ENCODE measurements at places on chromosomes 16 and 17.

- no peak for DNase-seq
Observed at GRCh38 chr17:7080456-7081041, 498 bp upstream of the CLEC10A start.

DNA sequence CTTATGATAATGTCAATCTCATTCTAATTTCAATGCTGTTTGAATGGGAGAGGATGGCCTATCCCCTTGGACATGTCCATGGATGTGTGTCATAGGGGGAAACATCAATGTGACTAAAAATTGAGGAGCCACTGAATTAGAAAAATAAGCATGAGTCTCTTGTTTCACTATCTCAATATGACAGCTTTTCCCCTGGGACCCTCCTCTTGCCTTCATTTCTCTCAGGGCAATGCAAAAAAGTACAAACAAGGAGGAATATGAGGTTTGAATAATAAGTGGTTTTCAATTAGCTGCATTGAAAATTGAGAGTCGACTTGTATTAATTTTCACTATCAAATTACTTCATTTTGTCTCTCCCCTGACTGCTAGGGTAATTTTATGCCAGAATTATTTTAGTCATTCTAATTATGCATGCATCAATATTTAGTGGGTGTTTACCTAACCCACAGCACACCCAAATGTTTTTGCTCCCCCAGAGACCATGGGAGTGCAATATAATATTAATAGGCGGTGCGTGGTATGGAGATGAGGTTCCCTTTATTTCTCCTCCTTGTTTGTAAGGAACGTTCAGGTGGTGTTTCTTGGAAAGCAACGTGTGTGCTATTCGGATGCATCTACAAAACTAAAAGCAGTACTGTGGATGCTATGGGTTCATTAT is 6.8 kb upstream of the SDR42E1 start:
- no peak for DNase-seq

DNA sequence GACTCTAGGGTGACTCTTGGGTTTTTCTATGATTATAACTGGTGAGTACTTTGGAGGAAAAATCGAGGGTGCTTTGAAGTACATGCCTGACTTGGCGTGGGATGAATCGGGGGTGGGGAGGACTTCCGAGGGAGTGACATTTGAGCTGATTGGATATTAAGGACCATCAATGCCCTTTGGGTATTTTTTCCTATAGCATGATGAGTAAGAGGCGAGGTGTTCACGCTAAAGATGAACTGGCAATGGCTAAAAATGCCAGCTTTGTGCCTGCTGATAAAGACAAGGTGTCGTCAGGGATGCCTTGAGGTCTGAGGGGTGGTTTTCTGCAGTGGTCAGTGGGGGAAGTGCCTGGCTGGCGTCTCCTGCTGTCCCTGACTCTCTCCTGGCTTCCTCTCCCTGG is 25.3 kb downstream of the USP43 start:
- no peak for DNase-seq

DNA sequence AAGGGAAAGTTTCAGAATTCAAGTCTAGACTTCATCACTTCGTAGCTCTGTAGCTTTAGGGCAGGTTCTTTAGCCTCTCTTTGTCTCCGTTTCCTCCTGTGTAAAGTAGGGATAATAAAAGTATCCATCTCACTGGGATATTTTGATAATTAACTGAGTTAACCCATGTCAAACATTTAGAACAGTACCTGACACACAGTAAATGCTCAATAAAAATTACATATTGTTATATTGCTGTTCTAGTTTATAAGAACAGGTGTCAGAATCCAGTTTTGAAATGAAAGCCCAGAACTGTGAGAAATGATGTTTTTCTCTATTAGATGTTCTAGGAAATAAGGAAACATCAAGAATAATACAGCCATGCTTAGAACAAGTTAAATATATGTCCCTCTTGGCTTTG is 4.3 kb downstream of the MOSMO start:
- no peak for DNase-seq

GRCh38 chr16:31413381-31413780 is 14.8 kb downstream of the COX6A2 start:
- no peak for DNase-seq

GRCh38 chr17:19768046-19768782 is 20.1 kb upstream of the ALDH3A1 start:
- no peak for DNase-seq

DNA sequence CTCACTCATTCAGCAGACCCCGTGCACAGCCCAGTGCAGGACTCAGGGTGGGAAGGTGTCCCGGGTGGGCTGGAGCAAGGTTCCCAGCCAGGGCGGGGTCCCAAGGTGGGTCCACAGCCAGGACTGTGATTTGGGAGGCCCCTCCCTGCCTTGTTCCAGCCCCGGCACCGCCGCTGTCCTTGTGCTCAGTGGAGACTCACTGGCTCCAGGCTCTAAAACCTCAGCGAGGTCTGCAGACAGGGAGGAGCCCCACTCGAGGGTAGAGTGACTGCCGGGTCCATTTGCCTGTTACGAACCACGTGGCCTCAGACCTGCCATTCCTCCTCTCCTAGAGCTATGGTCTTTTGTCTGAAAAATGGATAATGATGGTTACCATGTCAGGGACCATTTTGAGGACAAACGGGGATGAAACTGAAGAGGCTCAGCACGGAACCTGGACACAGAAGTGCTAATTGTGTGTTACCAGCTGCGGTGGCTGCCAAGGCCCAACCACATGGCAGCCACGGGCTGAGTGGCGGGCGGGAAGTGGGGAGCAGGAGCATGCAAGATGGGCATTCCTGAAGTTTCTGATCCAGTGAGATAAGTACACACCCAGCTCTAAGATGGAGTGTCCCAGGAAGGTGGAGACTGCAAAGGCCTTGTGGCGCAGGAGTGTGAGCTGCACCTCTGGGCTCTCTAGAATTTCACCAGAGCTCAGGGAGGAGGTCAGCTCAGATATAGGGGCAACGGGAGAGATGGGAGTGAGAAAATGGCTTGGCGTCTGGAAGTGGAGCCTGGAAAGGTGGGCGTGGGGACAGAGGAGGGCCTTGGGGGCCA is 317.6 kb downstream of the SEC14L1 start:
- no peak for DNase-seq

GRCh38 chr17:43515656-43516055 is 30.5 kb downstream of the ETV4 start:
- DNase-seq: no peak

DNA sequence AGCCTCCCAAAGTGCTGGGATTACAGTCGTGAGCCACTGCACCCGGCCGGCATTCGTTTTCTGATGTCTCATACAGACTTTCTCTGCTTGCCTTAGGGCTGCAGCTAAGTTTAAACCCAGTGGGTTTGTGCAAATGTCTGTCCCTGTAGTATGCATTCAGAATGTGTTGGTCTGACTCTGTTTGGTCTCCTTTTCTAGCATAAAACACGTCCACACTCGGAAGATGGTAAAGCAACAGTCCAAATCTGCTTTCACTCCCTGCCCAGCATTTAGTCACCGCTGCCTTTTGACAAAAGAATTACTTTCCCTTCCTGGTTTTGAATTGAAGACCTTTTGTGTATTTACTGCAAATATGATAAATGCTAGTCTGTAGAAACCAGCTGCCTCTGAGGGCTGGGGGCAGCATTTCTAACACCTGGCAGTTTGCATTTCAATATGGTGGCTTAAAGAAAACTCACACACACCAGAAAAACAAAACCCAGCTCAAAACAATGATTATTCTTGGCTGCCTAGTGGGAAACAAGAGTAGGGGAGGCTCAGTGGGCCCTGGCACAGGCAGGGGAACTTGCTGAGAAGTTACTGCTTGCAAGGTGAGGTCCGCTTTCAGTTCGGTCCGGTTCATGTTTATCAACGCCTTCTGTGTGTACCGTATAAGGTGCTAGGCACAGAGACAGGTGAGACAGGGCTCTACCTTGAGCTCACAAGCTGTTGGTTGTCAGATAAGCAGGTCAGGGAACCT is 56.9 kb downstream of the MSI2 start:
- no peak for DNase-seq

DNA sequence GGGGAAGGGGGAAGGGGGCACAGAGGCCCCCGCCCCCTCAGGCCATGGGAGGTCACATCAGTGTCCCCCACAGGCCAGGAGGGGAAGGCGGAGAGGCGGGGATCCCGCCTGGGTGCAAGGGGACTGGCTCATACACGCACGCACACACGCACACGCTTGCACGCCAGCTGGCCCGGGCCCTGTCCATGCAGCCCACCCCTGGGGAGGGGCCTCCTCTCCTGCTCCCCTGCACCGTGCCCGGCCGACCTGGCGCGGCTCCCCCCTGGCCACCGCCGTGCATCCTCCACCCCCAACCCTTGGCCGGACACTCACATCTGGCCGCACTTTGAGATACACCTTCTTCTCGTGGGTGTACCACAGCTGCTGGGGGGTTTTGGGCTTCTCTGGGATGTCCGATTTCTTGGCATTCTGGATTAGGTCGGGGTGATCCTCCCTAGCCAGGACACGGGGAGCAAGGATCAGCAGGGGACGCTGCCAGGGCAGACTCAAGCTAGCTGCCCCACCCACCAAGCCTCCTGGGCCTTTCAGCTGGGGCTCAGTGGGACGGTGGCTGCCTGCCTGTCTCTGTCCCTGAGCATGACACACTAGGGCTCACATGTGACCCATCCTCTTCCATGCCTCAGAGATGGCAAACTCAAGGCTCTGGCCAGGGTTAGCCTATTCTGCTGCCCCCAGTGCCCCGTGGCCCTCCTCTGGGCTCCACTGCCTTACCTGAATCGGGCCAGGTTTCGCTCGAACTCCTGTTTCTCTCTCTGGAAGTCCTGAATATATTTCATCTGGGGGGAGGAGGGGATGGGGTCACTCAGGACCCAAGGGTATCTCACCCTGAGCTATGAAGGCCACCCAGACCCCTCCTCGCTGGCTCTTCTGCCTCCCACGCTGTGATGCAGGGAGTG is 6.7 kb downstream of the UBTF start:
- no peak for DNase-seq

GRCh38 chr17:4004517-4005295 is 40.5 kb upstream of the ATP2A3 start:
- DNase-seq: peak; percentile 41

DNA sequence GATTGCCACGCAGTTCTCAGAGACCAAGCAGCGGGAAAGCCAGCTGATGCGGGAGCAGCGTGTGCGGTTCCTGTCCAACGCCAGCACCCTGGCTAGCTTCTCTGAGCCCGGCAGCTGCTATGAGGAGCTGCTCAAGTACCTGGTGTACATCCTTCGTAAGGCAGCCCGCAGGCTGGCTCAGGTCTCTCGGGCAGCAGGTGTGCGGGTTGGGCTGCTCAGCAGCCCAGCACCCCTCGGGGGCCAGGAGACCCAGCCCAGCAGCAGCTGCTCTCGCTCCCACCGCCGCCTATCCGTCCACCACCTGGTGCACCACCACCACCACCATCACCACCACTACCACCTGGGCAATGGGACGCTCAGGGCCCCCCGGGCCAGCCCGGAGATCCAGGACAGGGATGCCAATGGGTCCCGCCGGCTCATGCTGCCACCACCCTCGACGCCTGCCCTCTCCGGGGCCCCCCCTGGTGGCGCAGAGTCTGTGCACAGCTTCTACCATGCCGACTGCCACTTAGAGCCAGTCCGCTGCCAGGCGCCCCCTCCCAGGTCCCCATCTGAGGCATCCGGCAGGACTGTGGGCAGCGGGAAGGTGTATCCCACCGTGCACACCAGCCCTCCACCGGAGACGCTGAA is 15.2 kb downstream of the CACNA1G start:
- no peak for DNase-seq

GRCh38 chr16:66520406-66521170 is 29.3 kb downstream of the TK2 start:
- no peak for DNase-seq

GRCh38 chr16:23642246-23642774 is 1.0 kb downstream of the DCTN5 start:
- DNase-seq: no peak

DNA sequence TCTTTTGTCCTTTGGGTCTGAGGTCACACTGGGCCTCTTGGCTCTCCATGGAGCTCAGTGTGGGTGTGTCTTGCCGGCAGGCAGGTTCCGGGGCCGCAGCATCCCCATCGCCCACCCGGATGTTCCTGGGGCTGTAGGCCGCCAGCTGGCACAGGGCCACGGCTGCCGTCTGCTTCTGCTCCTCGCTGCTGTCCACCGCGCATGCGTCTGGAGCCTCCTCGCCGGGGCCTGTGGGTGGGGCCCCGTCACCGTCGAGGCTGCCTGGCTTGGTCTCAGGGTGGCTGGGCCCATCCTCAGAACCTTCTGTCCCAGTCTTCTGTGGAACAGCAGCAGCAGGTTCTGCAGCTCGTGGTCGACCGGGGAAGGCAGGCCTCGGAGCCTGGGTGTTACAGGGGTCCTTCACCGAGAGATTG is 9.6 kb downstream of the ZNF750 start:
- peak; percentile 92 for DNase-seq

- DNase-seq: peak; percentile 90
Observed at GRCh38 chr17:80859002-80859941, 132.4 kb upstream of the CHMP6 start.

DNA sequence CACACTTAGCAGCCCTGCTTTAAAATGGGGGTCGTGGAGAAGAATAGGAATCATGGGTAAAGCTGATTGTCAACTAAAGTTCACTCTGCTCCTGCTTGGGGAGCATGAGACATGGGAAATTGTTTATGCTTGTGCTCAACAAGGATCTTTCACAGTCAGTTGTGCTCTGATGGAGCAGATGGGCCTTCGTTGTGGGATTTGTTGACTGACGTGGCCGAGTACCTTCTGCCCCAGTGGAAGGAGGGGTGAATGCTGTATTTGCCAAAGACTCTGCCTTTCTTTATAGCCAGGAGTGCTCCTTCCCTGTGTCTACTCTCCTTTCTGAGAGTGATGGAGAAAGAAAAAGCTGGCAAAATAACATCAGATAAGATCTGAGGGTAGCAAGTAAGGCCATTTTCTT is 11.4 kb downstream of the ARSG start:
- no peak for DNase-seq

GRCh38 chr17:45425125-45425983 is 7.3 kb downstream of the ARHGAP27 start:
- DNase-seq: no peak

- DNase-seq: no peak
Observed at GRCh38 chr16:52469775-52470174, 77.2 kb downstream of the TOX3 start.

DNA sequence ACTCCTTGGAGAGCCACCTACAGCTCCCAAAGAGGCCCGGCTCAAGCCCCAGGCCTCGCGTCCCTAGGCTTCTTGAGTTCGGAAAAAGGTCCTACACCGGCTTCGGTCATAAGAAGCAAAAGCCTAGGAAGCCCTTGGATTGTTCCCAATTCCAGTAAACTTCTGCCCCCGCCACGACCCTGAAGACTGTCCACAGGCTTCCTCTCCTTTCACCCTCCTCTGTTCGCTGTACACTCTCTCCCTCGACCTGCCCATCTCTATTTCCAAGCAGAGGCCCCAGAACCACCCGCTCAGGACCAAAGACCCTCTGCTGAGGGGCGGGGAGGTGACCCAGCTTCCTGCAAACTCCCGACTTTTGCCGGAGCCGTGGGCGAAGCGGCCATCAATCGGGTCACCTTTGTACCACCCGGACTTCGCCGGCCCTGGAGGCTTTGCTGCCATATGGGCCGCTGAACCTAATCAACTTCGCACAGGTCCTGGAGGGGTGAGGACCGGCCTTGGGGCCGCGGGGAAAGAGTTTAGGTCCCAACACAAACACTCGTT is 2.7 kb downstream of the HOXB2 start:
- no peak for DNase-seq

- no peak for DNase-seq
Observed at GRCh38 chr17:57534863-57535248, 210.2 kb downstream of the CCDC182 start.

GRCh38 chr16:75343941-75344340 is 89.4 kb downstream of the CFDP1 start:
- no peak for DNase-seq

- peak; percentile 75 for DNase-seq
Observed at GRCh38 chr16:57640612-57641011, 12.2 kb downstream of the ADGRG1 start.

- no peak for DNase-seq
Observed at GRCh38 chr17:78044280-78044835, 84.2 kb downstream of the TMC6 start.

GRCh38 chr17:77622647-77623046 is 335.9 kb upstream of the TNRC6C start:
- DNase-seq: no peak

Data from posterior cingulate gyrus (tissue), 11 donors.